ENCODE measurements at places on chromosomes 1 and 21.

DNA sequence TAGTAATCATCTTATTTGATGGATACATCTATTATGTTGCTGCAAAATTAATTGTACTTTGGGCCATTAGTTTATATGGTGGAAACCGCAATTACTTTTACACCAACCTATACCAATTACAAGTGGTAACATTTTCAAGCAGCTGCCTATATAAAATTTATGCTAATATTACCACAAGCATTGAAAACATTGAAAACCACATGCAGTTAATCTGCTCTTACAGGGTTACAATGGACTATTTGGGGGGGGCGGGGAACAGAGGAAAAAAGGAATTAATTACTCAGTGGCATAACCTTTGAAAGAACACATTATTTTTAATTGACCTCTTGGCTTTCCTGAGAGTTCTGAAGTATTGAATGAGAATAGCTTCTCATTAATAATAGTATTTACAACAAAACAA, 1793.2 kb downstream of the NCAM2 start:
- no peak for DNase-seq

DNA sequence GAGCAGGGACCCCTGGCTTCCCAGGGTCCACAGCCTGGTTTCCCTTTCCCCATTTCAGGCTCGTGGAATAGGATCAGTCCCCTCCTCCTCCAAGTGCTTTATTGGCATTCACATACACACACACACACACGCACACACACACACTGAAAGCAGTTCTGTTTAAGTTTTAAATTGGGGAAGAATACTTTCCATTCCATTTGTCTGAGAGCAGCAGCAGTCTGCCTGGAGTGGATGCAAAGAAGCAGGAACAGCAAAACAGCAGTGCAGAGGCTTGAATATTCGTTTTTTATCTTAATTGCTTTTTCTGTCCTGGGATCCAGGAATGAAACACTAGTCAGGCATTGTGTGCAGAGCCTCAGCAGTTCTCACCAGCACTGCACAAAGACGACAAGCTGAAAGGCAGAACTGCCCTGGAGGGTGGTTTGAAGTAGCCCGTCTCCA, 7.1 kb downstream of the CYB561D1 start:
- DNase-seq, result no peak

- DNase-seq, result no peak
Measured at GRCh38 chr1:210024996-210025395, 87.0 kb downstream of the SYT14 start.

DNA sequence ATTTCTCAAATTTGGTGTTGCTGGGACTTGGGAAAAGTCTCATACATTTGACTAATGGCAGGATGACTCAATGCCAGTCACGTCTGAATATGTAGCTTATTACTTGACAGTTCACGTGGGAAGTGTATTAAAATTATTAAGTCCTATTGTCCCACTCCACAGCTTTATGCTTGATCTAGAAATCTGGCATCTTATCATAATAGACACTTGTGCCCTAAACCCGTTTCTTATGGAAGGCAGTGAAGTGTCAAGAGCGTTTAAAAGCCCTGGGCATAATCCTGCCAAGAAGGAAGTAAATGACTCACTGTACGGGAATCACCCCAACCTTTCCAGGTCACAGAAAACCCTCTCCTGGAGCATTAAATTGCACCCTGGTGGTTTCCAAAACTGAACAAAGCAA, 207.4 kb downstream of the APP start:
- DNase-seq, result no peak

DNA sequence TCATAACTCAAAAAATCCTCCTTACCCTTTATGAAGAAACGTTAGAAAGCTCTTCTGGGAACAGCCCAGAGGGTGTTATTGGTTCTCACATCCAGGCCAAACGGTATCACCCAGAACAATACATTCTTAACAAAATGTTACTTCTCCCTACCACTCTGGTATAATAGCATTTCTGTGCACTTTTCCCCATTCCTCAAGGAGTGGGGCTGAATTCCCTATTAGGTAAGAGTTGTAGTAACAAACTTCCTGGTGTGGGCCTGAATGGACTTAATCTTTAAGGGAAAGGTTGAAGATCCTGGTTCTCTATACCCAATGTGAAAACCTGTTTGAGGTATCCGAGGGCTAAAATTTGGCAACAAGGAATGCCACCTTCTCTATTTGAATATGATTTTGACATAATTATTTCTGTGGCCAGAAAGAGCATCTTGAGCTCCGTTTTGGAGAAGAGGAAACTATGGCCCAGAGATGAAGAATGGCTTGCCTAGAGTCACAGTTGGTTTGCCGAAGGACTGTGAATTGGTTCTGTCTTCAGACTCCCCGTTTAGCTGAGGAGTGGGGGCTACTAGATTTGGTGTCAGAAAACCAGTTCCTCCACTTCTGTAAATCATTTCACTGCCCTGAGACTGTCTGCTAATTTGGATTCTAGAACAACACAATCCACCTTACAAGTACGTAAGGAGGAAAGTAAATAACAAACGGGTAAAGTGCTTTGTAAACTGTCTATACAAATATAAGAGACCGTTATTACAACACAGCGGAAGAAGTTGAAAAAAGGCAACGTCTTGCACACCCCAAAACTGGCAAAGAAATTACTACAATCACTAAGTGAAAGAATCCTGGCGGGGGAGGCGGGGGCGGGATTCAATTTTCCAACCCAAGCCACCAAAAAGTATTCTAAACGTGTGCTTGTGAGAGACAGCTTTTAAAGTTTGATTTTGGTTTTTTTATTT, 2.3 kb downstream of the ANP32E start:
- no peak for DNase-seq

DNA sequence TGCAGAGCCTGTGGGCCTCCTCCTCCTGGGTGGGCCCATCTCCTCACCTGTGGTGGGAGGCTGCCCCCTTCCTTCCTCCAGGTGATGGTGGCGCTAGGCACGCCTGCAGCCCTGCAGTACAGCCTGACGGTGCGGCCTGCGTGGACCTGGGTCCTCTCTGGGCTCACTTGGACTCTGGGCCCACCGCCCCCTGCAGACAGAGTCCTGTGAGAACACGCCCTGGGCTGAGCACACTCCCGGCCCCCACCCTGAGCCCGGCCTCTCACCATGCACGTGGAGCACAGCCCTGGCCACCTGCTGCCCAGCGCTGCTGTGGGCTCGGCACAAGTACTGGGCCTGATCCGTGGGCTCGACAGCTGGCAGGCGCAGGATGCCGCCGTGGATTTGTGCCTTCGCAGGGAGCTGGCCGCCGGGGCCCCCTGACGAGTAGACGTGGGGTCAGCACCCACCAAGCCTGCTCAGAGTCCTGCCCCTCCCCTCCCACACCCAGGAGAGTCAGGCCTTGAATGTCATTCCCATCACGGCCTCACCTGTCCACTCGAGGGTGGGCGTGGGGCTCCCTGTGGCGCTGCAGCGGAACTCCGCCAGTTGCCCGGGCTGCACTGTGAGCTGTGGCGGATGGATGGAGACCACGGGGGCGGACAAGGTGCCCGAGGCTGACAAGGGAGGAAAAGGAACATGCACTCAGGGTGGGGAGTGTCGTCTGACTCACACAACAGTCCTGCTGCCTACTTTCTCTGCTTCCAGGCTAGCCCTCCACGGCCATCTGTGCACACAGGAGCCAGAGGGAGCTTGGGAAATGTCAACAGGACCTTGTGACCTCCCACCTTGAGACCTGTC, 43.4 kb downstream of the LDLRAD2 start:
- DNase-seq, result no peak

DNA sequence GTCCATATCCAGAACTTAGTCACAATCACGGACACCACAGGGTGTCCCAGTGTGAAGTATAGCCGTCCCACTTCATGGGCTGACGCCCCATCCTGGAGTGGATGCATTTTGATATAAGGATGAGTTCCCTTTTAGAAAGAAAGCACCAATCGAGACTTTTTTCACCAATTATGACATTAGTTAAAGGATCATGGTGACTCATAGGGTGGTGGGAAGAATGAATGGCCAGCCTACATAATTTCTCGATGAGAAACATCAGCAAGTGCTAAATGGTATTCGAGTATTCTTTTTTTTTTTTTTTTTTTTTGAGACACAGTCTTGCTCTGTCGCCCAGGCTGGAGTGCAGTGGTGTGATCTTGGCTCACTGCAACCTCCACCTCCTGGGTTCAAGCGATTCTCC, 38.5 kb upstream of the USP1 start:
- DNase-seq, result no peak

DNA sequence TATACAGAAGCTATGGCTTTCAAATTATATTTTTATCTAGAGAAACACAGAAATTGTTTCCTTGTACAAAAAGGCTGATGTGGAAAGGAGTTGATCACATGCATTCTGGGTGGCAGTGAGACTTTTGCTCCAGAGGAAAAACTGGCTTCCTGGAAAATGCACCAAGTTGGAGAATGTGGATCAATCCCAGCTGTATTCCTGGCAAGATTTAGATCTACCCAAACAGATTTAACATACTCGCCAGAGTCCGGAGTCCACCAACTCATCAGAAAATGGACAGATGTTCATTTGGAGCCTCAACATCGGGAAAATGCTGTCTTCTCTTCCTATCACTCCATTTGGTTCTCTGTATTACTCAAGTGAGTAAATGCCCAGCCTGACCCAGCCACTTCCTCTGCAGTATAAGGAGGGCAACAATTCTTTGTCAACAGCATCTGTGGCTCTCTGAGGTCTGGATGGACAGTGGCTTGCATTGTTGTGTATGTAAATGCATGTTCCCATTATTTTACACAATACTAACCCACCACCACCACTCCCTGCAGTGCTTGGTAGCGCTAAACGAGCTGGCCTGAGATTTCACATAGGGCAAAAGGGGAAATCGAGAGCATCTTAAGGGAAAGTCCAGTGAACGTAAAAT, 226.2 kb upstream of the IRF2BP2 start:
- peak; percentile 57 for DNase-seq

GRCh38 chr1:209937996-209938959, at the start of gene SYT14:
Gene SYT14, plus strand, starts transcription at chr1:209938217. Its CDS starts 48 bp downstream, at chr1:209938265.
- DNase-seq, result peak; percentile 66

DNA sequence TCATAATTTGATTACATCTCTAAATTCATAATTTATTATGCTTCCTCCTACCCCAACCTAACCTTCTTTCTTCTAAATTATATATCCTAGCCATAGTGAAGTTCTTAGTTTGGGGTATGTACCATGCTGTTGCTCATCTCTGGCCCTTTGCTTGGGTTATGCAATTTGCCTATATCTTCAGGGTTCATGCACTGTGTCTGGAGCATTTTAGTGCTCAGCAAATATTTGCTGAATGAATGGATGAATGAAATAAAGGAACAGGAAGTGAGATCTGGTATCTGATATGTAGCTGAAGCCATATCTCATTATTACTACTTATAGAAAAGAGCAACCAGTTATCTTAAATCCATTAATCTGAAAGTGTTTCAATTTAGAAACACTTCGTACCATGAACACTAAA, 137.6 kb downstream of the GPATCH2 start:
- DNase-seq, result no peak

GRCh38 chr1:31748365-31748764, 15.8 kb downstream of the ADGRB2 start:
- no peak for DNase-seq

DNA sequence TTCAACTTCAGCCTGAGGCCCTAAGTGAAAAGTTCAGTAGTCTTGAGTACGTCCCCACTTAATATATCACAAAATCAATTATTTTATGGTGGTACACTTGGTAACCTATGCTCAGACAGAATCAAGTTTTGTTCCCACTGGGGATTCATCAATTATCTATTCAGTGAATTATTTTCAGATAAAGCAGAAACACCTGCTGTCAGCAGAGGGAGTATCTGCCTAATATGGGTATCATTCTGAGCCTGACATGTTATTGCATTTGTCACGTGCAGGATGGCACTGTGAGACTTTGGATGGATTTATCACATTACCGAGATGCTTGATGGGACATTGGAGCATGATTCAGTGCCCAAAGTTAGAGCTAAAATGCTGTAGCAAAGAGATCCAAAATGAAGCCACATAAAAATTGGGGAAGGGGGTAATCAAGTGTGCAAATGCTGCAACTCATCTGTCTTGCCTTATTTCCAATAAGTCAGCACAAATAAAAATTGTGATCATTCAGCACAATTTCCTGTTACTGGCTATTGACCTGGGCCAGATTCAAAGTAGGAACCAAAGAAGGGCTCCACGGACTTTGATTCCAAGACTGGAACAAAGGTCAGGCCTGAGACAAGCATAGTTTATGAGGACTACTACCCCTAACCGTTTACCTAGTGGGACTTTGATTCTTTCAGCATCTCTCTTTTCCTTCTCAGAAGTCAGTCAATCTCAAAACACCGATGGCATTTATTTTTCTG, 657.6 kb downstream of the LMO4 start:
- DNase-seq, result no peak

DNA sequence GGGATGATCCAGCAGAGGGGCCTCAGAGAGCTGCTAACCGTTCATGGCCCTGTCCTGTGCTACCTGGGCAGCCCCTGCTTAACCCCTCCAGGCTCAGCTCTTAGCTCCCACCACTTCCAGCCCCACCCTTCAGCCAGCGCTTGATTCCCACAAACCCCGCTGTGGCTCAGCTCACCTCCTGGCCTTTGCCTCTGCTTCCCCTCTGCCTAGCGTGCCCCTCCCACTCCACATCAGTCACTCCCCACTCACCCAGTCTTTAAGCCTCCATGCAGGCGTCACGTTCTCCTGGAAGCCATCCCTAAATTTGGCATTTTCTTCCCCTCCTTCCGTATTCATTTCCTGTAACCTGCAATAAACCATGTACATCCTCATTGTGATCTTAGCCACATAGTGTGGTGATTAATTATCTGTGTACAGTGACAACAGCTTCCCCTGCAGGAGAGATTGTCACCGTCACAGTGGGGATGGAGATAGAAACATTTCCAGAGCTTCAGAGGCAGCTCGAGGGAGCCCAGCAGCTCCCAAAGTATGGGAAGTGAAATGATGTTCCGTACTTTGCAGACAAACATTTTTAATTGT, 65.5 kb downstream of the EPHB2 start:
- DNase-seq, result peak; percentile 35

DNA sequence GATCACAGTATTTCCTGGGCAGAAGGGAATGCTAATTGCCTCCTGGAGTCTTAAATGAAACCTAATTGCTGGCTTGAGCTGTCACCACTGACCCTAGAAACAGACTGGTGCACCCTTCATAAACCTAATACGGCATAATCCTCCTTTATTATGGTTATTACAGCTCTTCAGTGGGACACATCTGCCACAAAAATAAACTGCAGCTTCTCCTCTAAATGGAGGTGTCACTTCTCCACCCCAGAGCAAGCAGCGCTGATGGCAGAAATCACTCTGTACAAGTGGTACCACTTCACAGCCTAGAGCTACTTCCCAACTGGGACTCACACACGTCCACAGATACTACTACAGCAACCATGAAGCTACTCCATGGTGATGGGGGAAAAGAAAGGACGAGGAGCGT, 11.1 kb downstream of the PTPN14 start:
- no peak for DNase-seq

Data from head of caudate nucleus (tissue), 42 donors.